ENCODE measurements at places on chromosomes 12 and 14.

DNA sequence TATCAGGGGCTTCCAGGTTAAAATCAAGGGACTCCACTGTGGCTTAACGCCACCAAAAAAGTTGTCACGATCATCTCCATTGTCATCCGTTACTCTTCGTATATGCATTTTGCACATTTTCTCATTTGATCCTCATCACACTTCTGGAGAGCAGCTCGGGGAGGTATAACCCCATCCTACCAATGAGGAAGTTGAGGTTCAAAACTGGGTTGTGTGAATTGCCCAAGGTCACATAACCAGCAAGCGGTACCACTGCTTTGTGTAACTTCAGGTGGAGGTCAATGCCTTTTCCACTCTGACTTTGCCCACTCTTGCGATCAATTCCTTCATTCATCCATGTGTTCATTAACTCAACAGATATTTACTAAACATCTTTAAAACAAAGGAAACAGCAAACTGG lies 71.1 kb upstream of the CCND2 start:
- no peak for DNase-seq

GRCh38 chr12:21296348-21296747 lies 38.4 kb downstream of the SLCO1A2 start:
- DNase-seq = no peak

DNA sequence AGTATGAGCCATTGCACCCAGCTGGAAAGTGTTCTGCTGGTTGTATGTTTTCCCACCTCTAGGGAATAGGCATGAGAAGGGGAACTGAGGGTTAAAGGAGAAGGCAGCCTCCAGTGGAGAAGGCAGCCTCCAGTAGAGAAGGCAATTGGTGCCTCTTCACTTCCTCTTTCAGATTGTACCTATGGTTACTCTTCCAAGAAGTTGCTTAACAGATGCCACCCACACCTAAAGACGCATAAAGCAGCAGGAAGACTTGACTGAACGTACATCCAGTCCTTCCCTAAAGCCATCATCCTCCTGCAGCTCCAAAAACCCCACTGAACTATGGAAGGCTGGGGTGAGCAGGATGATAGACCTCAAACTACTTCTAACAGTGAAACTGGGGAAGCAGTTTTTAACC lies 13.1 kb downstream of the DPF3 start:
- no peak for DNase-seq

- DNase-seq = no peak
Observed at GRCh38 chr12:25320123-25321006, 69.6 kb upstream of the KRAS start.
